ENCODE measurements at places on chromosomes 1 and 21.
A peak's percentile ranks its signal among the peaks of the same experiment; 100 is the strongest.

DNA sequence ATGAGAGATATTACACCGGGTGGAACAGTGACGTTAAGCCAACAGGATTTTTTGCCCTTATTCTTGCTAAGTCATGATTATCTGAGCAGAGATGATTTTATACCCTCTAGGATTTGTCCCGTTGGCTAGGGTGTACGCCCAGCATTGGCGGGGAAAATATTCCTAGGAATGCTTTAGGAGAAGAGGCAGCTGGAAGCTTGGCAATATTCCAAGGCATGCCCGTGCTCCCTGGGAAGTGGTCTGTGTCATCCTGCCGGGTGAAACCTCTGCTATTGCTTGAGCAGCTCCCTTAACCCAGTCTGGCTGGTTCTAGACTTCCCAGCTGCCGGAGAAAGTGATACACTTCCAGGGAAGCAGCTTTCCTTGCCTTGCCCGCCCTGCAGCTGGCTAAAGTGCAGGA lies 16.2 kb downstream of the CHRNB2 start:
- DNase-seq, result no peak

DNA sequence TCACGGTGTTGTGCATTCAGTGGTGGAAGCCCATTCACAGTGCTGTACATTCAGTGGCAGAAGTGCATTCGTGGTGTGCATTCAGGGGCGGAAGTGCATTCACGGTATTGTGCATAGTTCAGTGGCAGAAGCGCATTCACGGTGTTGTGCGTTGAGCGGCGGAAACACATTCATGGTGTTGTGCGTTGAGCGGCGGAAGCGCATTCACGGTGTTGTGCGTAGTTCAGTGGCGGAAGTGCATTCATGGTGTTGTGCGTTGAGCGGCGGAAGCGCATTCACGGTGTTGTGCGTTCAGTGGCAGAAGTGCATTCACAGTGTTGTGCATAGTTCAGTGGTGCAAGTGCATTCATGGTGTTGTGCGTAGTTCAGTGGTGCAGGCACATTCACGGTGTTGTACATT lies 60.6 kb downstream of the PCNT start:
- DNase-seq, result no peak

GRCh38 chr1:102853136-102853535 lies 255.2 kb downstream of the COL11A1 start:
- no peak for DNase-seq

DNA sequence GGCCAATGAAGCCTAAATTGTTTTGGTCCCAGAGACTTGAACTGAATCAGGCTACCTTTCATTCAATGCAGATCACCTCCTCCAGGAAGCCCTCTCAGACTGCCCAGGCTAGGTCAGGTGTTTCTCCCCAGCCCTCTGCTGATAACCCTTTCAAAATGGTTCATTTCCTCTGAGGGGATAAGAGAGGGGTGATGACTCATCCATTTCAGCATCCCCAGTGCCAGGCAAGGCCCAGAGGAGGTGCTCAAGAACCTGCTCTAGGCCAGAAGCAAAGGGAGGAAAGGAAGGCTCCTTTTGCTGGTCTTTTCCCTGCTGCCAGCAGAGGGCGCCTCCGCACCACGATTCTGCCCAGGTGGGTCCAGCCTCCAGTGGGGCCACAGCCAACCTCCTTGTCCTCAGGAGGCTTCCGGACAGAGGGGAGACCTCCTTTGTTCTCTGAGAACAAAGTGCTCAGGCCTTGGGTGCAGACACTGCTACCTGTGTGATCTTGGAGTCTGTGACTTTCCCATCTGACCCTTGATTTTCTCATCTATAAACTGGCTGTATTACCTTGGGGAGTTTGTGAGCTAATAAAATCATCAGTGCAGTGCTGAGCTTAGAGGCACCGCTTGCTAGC lies 45.3 kb upstream of the ARHGEF10L start:
- peak; percentile 41 for DNase-seq

GRCh38 chr1:156276966-156277381 lies 5.7 kb downstream of the SMG5 start:
- DNase-seq, result no peak

- peak; percentile 25 for DNase-seq
Measured at GRCh38 chr1:63799820-63800219, 26.0 kb downstream of the ROR1 start.

DNA sequence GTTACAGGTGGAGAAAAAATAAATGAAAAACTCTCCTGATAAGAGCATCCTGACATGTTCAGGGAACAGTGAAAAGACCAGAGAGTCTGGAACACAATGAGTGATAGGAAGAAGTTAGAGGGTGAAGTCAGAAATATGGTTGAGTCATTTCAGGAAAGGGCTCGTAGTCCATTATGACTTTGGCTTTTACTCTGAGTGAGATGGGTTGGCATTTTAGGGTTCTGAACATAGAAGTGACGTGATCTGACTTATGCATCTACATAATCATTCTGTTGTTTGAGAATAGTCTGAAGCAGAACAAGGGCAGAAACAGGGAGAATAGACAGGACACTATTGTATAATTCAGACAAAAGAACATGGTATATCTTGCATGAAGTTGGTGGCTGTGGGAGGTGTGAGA lies 5.8 kb downstream of the HMCN1 start:
- no peak for DNase-seq

GRCh38 chr21:38848187-38848609 lies 42.5 kb downstream of the ETS2 start:
- DNase-seq, result no peak

DNA sequence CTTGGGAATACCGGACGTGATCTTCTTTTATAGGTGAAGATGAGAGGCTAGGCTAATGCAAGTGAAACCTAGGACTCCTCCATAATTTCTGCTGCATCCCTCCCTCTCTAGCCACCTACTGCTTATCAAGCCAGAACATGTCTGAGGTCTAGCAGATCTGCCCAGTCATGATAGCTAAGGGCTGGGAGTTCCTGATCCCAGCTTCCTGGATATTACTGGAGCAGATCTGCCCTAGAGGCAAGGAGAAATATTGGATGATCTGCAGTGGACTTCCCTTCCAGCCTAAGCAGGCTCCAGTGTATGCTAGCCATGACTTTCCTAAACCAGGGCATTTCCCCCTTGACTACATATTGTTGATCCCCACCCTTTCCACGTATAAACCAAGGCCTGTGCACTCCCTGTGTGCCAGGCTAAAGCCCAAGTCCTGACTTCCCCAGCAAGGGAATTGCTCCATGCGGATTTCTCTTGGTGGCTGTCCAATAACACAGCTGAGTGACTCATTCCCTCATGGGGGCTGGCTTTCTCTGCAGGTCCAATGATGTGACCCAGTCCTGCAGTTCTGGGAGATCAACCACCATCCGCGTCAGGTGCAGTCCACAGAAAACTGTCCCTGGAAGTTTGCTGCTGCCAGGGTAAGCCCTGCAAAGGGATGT lies 15.5 kb upstream of the SARS1 start:
- peak; percentile 89 for DNase-seq

DNA sequence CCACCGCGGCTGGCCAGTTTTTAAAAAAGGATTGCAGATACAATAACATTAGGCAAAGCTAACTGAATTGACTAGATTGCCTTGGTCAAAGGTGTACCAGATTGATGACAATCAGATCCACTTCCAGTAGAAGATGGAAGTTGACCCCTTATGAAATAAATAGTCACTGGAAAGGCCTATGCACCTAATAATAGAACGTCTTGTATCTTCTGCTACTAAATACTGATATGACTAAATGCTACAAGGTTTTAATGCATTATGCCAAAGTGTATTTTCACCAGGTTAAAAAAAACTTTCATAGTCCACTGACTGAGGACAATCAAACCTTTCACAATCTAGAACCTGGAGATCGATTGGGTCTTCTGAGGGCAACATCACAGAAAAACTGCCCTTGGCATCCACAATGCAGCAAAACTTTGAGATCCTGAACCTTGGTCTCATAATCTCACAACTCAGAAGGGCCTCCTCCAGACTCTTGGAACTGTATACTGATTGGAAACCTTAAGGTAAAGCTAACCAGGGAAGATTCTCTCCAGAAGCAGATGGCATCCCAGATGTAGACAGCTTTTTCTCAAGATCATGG lies 7.8 kb upstream of the RBBP5 start:
- DNase-seq, result no peak

- DNase-seq, result no peak
Measured at GRCh38 chr1:15094719-15095495, 58.6 kb upstream of the TMEM51 start.

DNA sequence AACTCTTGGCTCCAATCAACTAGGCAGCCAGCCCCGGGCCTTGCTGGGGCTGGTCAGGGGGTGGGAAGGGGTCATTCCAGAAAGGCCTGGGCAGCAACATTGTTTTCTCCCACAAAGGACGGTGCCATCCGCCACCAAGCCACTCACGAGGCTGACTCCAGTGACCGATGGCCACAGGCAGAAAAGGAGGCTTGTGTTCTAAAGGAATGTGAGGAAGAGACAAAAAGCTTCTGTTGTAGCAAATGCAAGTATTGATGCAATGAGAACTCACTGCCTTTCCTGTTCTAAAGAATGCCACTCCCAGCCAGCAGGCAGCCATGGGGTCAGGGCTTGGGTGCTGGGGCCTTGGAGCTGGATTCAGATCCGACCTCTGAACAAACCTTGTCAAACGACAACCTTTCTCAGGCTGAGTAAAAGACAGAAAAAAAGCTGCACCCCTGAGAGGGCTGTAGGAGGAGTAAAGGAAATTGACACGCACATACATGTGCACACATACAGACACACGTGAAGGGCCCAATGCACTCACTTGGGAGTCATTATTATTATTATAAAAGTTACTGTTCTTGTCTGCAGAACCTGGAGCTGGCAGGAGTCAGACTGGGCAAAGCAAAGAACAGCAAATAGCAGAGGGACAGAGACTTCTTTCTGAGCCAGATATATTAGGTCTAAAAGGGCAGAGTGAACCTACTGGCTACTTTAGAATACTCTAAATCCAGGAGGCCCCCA lies 13.9 kb upstream of the PRMT2 start:
- no peak for DNase-seq

GRCh38 chr1:162023181-162023546 lies 505 bp downstream of the OLFML2B start:
- DNase-seq, result no peak

DNA sequence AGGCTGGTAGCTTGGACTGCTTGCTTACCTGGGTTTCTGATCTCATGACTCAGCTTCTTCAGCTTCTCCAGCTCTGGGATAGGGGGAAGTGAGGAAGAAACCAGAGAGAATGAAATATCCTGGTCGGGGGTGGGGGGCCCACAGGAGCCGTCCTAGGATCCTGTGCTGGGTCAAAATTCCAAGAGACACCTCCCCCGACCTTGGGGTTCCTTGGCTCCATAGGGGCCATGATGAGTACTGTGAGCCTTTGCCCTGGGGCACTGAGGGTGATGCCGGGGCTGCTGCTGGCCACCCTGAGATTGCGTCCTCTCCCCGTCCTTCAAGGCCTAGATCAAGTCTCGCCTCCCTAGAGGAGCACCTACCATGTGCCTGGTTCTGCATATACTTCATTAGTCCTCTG lies 40.0 kb downstream of the MYOM3 start:
- no peak for DNase-seq

DNA sequence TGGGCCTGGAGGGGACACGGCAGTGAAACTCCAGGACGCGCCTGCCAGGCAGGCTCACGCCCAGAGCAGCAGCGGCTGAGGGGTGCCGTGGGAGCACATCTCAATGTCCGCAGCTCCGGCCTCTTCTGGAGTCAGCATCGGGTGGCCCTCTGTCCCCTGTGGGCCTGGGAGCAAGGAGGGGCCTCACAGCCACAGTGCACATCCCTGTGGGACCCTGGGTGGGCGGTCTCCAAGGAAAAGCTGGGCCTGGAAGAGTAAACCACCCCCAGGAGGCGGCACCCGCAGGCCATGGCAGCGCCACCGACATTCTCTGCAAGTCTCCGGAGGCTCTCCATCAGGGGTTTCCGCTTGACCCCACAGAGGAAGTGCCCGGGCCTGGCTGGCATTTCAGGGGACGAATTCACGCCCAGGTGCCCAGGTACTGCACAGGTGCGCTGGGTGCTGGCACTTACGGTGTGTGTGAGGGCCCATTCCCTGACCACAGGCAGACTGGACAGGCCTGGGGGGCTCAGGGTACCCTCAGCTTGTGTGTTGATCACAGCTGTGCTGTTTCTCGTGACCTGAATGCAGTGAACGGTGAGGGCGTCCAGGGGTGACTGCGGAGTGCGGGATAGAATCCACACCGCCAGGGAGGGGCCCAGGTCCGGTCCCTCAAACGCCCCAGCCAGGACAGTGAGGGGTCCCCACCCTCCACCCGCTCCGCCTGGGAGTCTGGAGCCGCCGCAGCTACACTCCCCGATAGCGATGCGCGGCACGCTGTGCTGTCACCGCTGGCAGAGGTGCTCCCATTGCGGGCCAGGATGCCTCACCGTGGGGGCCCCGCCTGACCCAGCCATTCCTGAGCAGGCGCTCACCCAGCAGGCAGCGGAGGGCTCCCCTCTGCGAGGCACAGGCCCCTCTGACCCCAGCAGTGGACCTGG lies 16.6 kb upstream of the RNF223 start:
- DNase-seq, result no peak

- no peak for DNase-seq
Measured at GRCh38 chr1:211337430-211338223, 11.0 kb downstream of the TRAF5 start.

GRCh38 chr1:67722292-67722944 lies 37.4 kb downstream of the GADD45A start:
- DNase-seq, result peak; percentile 84

GRCh38 chr21:37159949-37160348 lies 86.9 kb downstream of the TTC3 start:
- no peak for DNase-seq

DNA sequence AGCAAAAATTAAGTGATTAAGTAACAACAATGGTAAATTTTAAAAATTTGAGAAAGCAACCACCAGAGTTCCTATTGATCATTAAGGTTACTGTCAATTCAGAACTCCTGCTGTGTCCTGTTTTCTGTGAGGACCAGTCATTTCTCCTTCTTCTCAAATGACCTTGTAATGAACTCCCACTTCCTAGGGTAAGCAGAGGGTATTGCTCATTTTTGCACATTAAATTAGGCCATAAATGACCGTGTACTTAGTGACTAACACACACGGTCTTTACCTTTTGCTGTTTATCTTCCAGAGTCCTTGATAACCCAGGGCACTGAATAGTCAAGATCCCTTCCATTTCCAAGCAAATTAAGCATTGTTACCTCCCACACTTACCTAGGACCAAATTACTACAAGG lies 227.5 kb upstream of the LYPLAL1 start:
- no peak for DNase-seq

DNA sequence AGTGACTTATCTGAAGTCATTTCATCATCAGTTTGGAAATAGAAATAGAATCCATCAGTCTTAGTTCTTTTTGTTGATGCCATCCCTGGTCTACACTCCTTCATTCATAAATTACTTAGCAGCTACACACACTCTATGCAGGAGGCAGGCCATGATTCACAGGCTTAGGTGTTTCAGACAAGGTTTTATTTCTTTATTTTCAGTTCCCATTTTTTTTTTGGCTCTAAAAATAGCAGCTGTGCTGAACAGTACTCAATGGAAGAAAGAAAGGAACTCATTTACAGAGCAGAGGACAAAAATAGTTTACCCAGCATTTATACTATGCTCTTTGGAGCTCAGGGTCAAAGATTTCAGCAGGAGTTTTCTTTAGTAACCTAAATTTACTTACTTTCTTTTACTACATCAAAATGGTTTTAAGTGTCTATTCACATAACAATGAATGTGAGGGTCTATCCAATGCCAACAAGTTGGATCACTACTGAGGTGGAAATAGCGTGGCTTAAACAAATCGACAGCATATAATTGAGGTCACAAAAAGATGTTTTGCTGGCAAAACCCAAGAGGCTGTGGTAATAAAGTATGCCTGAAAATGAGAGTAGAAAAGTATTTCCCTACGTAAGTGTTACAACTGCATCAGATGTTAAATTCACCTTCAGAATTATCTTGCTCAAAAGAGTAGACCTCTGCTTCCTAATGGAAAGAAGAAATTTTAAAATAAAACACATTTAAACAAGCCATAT lies 7.7 kb downstream of the KRTAP19-8 start:
- no peak for DNase-seq
